Dermis lymphatic vessel endothelial cell (primary cell): ENCODE measurements at places on chromosomes 11 and 22. TPM values are rescaled to one million over a fixed set of nuclear protein-coding genes. Genes with fewer than 3 reads are reported as not detected.

RNF215 gene
- 17.5 and 21.7 TPM in 2 replicates for total RNA-seq

PMM1 gene
- 3.0 and 3.7 TPM in 2 replicates for total RNA-seq

ARHGAP8 gene
- 0.09 TPM in 1 of 2 replicates, not detected in the other for total RNA-seq

RCOR2 gene
- total RNA-seq, result under 0.01 and 0.26 TPM in 2 replicates

MISFA gene
- 0.34 and 0.98 TPM in 2 replicates for total RNA-seq

TRIM48 gene
- total RNA-seq, result not detected in 2 replicates

DLG2 gene
- total RNA-seq, result 0.11 and 0.52 TPM in 2 replicates

PRR33 gene
- total RNA-seq, result not detected in 2 replicates

NLRP14 gene
- total RNA-seq, result not detected in 2 replicates

LMNTD2 gene
- 1.5 and 1.7 TPM in 2 replicates for total RNA-seq

OR5J2 gene
- not detected in 2 replicates for total RNA-seq

KCNE3 gene
- total RNA-seq, result 0.11 and 0.34 TPM in 2 replicates

MMP7 gene
- 0.43 and 1.7 TPM in 2 replicates for total RNA-seq

C11orf87 gene
- not detected in 2 replicates for total RNA-seq

DAGLA gene
- total RNA-seq, result 1.6 and 1.7 TPM in 2 replicates

PLAAT2 gene
- total RNA-seq, result 0.17 TPM in 1 of 2 replicates, not detected in the other

VPS26B gene
- 18.6 and 26.1 TPM in 2 replicates for total RNA-seq

TUBA8 gene
- 0.26 and 0.33 TPM in 2 replicates for total RNA-seq

OR51I1 gene
- not detected in 2 replicates for total RNA-seq

CASP5 gene
- total RNA-seq, result not detected in 2 replicates

IGSF9B gene
- total RNA-seq, result not detected in 2 replicates

KIAA0930 gene
- total RNA-seq, result 36.6 and 47.8 TPM in 2 replicates

PISD gene
- total RNA-seq, result 23.6 and 24.2 TPM in 2 replicates

ASCC2 gene
- 16.4 and 20.3 TPM in 2 replicates for total RNA-seq

SPINDOC gene
- total RNA-seq, result 7.3 and 9.2 TPM in 2 replicates

KIRREL3 gene
- total RNA-seq, result not detected in 2 replicates

P2RX6 gene
- under 0.01 TPM in 1 of 2 replicates, not detected in the other for total RNA-seq

TEX54 gene
- not detected in 2 replicates for total RNA-seq

APOA1 gene
- total RNA-seq, result not detected in 2 replicates

MAJIN gene
- total RNA-seq, result not detected in 2 replicates

ALDH3B1 gene
- 0.52 and 0.87 TPM in 2 replicates for total RNA-seq

GLYAT gene
- total RNA-seq, result not detected in 2 replicates

CDC42BPG gene
- 0.34 and 0.43 TPM in 2 replicates for total RNA-seq

BET1L gene
- total RNA-seq, result 11.1 and 15.3 TPM in 2 replicates

ADM2 gene
- total RNA-seq, result 0.09 and 0.11 TPM in 2 replicates

C11orf68 gene
- total RNA-seq, result 15.7 and 16.7 TPM in 2 replicates

LRRC74B gene
- total RNA-seq, result not detected in 2 replicates

NXPE4 gene
- not detected in 2 replicates for total RNA-seq

NXPE2 gene
- total RNA-seq, result not detected in 2 replicates
